ENCODE measurements at places on chromosomes 6 and 20.
A peak's percentile ranks its signal among the peaks of the same experiment; 100 is the strongest.

GRCh38 chr6:3542032-3542640 is 85.3 kb upstream of the SLC22A23 start:
- no peak for DNase-seq

DNA sequence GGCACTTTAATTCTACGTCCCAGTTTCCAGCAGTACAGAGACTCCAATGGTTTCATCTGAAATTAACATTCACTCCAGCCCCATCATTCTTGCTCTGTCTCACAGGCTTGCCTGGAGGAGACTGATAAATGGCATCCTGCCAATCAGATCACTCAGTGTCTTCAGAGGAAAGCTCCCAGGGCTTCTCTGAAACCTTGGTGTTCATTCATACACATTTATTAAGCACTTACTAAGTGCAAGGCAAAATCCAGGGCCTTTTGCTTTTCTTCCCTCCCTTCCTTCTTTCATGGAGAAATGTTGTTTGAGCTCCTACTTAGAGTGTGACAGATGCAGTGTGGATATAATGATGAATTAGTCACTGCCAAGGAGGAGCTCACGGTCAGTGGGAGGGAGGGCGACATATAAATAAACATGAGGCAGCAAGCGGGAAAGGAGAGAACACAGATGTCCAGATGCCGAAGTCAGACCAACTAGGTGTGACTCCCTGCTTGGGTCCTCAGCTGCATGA is 106.7 kb upstream of the DTNBP1 start:
- DNase-seq, result peak; percentile 31

DNA sequence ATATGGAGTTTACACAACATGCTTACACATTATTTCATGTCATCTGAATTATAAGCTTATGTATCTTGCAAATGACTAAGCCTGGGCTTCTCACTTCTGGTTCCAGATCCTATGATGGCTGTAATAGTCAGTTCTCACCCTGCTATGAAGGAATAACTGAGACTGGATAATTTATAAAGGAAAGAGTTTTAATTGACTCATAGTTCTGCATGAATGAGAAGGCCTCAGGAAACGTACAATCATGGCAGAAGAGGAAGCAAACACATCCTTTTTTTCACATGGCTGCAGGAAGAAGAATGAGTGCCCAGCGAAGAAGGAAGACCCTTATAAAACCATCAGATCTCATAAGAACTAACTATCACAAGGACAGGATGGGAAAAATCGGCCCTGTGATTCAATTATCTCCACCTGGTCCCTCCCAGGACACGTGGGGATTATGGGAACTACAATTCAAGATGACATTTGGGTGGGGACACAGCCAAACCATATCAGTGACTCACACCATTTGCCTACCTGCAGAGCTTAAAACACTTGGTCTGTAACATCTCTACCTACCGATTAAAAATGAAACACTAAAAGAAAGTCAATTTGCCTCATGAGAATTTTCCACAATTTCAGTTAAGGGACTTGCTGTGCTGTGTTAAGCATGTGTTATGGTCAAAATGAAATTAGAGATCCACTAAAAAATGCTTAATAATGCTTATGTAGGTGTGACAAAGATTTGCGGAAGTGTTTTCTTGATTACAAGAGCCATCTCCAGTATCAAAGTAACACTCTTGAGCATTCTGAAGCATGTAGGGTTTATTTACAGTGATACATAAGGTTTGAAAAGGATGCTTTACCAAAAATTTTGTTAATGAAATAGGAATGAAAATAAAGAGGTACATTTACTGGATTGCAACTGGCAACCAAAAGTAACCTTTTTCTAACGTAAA is 2.2 kb upstream of the RWDD1 start:
- DNase-seq, result no peak

GRCh38 chr6:154249499-154250298 is 106.9 kb downstream of the IPCEF1 start:
- no peak for DNase-seq

- DNase-seq, result peak; percentile 87
Observed at GRCh38 chr20:49697071-49697470, 16.6 kb downstream of the B4GALT5 start.

DNA sequence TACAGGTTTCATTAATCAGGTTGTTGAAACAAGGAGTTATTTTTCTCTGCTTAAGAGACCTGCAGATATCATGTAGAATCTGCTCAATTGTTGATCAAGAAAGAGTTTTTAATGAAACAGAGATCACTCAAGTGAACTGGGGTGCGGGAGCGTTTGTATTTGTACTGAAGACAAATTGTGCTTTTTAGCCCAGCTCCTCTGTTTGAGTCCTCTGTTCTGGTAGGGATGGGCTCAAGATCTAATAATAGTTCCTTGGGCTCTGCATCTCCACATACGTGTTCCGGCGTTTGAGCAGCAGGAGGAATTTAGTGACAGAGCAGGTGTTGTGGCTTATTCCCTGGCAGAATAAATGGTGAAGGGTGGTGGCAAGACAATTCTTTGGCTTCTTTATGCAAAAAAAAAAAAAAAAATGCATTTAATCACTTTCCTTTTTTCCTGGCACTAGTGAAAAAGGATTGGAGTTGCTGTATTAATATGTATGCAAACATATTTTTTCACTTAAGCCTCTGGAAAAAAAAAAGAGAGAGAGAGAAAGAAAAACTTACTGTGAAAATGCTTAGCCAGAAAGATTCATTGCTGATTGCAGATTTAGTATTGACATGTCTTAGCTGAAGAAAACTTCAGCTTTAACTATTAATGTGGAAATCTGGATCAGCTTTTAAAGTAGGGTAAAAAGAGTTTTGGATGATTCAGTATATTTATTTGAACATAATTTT is 4.0 kb downstream of the CITED2 start:
- peak; percentile 91 for DNase-seq

DNA sequence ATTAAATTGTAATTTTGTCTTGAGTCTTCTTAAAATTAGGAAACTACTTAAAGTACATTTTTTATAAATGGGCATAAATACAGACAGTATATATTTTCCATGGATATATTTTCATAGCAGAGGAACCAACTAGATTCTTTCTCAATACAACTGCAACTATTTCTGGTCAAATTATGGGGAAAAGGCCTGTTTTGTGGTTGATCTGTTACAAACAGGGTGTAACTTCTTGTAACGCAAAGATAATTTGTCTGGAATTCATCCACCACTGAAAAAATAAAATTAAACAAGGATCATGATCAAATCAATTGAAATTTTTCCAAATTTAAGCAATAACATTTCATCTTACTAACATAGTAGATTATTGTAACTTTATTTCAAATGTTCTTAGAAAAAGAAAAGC is 67.2 kb upstream of the RNF146 start:
- no peak for DNase-seq

GRCh38 chr20:48595495-48596333 is 232.1 kb downstream of the PREX1 start:
- DNase-seq, result no peak

DNA sequence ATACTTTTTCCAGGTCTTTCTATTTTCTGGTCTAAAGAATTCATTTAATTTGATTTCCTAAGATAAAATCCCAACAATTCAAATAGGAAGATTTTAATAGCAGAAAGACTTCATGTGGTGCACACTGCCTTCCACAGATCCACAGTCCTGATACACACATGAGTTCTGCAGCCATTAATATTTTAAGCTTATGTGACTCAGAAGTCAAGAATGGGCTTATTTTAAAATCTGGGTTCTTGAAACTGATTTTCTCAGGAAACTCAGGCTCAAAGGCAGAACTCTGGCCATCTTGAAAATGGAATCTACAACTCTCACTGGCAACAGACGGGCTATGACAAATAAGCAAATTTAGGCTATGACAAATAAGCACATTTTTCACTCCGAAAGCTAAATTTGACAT is 88.2 kb downstream of the COL12A1 start:
- no peak for DNase-seq

DNA sequence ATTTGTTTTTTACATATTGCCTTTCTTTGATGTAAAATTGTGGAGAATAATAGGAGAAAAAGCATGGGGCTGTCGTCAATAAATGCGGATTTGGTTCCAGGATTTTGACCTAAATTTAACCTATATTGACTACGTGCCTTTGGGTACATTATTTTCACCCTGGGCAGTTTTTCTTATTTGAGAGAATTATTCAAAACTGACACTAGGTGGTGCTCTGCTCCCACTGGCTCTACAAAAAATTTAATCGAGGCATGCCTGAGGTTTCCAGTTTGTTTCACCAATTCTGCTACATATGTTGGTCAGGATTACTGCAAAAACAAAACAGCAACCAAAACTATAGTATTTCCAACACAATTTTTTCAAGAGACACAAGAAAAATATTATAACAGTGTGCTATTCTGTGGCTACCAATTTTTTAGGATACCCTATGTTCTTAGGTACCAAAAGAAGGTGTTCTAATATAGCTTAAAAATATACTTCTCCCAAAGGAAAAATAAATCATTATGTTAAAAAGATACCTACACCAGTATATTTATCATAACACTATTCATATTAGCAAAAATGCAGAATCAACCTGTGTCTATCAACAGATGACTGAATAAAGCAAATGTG is 48.6 kb upstream of the FABP7 start:
- peak; percentile 69 for DNase-seq

DNA sequence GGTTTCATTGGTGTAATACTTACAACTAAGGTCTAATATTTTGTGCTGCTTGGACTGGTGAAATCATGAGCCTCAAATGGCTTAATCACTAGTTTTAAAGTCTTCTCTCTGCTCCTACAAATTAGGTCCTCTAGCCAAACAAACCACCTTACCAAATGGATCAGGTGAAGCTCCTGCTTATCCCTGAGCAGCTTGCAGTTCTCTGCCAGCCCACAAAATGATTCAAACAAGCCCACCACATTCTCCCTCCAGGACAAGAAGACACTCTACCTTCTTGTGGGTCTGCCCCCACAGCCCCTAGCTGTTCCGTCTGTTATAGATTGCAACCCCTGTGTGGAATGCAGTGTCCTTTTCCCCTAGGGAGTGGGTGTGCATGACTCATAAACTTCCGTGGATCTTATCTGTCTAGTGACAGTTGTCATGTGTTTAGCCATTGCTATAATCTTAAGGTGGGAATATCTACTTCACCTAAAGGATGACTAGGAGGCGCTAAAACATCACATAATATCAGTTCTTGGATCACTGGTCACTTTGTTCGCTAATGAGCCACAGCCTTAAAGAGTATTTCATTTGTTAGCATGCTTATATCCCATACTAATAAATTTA is 940.5 kb upstream of the MANEA start:
- DNase-seq, result no peak

GRCh38 chr20:655726-656624 is 3.0 kb upstream of the SRXN1 start:
- no peak for DNase-seq

- DNase-seq, result no peak
Observed at GRCh38 chr6:168116438-168116974, 37.5 kb upstream of the FRMD1 start.
